Activated CD4-positive, alpha-beta T cell treated with anti-CD3 and anti-CD28 coated beads, Interleukin-2, amount 50 U/mL, for 24 hours (primary cell): ENCODE measurements at places on chromosomes 7 and 10.
A peak's percentile ranks its signal among the peaks of the same experiment; 100 is the strongest.

GRCh38 chr7:1651031-1651446 lies 19.0 kb upstream of the ELFN1 start:
- DNase-seq, result no peak

- no peak for DNase-seq
Measured at GRCh38 chr7:132443761-132444520, 132.3 kb downstream of the PLXNA4 start.

DNA sequence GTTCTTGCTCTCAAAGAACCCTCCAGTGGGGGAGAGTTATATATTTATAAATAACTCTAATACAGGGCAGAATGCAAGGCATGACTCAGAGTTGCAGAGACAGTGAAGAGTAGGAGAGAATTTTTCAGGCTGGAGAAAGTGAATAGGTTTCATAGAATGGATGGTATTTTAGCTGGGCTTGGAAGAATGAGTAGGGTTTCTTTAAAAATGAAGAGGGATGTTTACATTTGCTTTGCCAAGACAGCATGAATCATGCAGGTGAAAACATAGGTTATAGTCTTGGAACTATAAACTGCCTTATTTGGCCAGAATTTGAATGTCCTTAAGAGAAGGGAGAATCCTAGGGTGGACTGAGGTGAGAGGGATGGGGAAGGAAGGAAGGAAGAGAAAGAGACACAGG lies 124.8 kb downstream of the CPED1 start:
- DNase-seq, result no peak

DNA sequence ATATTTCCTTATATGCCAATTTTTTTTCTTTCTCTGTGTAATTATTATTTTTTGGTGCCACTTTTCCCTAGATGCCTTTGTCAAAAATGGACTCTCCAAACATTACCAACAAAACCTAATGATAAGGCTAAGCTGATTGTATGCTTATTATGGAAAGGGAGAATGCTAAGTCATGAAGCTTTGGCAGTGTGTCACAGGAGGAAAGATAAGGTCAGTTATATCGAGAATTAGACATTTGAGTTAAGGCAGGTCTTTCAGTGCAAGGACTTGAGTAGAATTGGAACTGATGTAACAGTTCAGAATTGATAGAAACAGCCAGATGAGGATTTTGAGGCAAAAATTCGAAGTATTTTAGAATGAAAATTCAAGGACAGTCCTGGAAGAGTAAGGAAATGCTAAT lies 16.8 kb upstream of the MALRD1 start:
- DNase-seq, result no peak

GRCh38 chr7:68679459-68680234 lies 918.6 kb upstream of the AUTS2 start:
- no peak for DNase-seq

DNA sequence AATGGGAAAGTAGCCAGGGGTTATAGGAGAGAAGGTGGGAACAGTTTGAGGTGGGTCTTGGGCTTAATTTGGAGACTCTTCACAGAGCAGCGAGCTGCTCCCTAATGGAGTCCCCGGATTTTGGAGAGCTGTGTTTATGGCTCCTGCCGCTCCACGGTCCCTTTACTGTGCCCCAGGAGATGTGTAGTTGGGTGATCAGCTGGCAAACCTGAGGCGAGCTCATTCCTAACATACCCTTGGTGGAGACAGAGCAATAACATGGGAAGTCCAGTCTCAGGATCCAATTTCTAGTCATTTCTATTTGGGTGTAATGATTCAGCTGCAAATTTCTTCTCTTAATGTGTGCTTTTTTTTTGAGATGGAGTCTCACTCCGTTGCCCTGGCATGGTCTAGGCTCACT lies 1.5 kb downstream of the GARIN1A start:
- DNase-seq, result no peak

GRCh38 chr10:110118891-110119621 lies 88.3 kb upstream of the MXI1 start:
- DNase-seq, result no peak

GRCh38 chr7:36567699-36568451 lies 156.4 kb downstream of the AOAH start:
- no peak for DNase-seq

DNA sequence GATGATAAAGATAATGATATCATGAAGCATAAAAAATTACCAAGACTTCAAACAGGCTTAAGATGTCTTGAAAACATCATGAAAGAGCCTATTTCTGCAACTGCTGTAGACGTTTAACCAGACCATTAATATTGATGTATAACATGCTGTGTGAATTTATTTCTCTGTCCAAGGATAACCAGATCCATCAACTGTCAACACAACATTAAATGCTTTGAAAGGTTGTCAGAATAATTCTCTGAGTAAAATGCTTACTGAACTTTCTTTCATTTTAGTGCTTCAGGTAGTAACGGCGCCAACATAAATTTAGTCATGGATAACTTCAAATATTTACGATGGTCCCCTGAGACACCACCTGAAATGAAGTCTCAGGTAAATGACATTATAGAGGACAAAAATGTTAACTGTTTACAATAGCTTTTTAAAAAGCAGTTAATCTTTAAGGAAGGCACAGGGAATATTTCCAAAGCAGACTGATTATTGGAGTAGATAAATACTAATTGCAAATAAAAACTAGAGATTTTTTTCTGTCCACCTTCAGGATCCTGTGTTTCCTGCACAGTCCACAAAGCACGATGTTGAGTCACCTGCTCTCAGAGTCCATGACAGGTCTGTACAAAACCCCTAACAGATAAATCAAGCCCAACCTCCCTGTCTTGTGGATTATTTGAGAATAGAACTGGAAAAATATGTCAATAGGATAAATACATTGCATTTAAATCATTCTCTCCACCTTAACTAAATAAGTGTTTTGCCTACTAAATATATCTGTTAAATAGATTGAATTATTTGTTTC lies 1213.2 kb downstream of the XPNPEP1 start:
- DNase-seq, result no peak

GRCh38 chr7:88150033-88150432 lies 69.8 kb downstream of the SRI start:
- DNase-seq, result no peak

- DNase-seq, result no peak
Measured at GRCh38 chr10:43118631-43119415, 19.4 kb upstream of the CSGALNACT2 start.

DNA sequence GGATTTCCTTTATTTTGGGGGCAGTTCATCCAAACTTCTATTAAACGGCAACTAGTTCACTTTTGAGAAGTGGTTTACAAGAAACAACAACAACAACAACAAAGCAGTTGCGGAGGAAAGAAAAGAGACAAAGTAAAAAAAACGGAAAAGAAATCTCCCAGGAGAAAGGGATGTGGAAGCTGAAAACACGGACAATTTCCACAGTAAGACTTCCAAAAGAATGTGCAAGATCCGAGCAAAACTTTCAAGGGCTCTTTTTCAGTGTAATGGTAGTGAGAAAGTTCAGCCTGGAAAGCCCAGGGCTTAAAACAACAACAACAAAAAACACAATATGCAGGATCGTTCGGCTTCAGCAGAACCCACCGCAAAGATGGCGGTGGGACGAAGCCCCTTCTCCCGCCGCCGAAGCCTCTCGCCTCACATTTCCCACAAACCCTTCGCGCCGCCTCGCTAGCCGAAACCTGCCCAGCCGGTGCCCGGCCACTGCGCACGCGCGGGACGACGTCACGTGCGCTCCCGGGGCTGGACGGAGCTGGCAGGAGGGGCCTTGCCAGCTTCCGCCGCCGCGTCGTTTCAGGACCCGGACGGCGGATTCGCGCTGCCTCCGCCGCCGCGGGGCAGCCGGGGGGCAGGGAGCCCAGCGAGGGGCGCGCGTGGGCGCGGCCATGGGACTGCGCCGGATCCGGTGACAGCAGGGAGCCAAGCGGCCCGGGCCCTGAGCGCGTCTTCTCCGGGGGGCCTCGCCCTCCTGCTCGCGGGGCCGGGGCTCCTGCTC lies at the start of gene TNKS2:
TNKS2 (plus strand) TSS at position 553 of the 775 bp plus-strand sequence. CDS start 265 bp downstream, outside the sequence.
- peak; percentile 83 for DNase-seq

DNA sequence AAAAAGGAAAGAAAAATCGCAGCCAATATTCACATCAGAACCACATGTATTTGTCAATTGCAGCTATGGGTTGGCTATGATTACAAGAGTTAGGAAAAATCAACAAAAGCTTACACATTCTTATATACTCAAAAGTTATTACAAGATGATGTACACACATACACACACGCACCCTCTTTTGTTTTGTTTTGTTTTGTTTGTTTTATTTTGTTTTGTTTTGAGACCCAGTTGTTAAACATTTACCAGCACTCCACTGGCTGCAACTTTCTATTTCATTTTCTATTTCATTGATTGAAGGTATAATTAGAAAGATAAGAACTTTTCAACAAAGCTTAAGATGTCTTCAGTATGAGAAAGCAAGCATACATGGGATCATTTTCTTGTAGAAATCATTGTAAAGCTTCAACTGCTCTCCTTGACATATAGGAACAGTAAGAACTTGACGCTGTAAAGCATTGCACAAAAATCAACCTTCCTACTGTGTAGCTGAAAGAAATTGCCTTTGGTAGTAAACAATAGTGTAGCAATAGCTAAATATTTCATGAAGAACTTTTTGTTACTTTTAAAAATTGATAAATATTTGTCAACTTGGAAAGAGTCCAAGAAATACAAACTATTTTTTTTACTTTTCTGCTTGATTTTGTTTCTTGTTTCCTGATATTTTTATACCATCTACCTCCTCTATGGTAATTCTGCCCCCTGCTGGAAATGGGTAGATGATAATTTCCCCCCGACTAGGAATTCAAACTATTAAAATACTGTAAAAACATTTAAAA lies 205.9 kb downstream of the MBL2 start:
- no peak for DNase-seq

DNA sequence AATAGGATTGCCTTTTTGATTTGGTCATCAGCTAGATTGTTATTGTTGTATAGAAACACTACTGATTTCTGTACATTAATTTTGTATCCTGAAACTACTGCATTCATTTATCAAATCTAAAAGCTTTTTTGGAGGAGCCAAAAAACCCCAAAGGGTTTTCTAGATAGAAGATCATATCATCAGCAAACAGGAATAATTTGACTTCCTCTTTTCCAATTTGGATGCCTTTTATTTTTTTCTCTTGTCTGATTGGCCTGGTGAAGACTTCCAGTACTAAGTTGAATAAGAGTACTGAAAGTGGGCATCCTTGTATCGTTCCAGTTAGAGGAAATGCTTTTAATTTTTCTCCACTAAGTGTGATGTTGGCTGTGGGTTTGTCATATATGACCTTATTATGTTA lies 10.6 kb upstream of the ENTPD7 start:
- no peak for DNase-seq

GRCh38 chr7:29847916-29848315 lies 41.6 kb downstream of the WIPF3 start:
- no peak for DNase-seq

GRCh38 chr10:101036726-101037125 lies 5.7 kb downstream of the SFXN3 start:
- DNase-seq, result no peak

- DNase-seq, result no peak
Measured at GRCh38 chr10:121751191-121751760, 153.0 kb upstream of the FGFR2 start.

- no peak for DNase-seq
Measured at GRCh38 chr7:1409555-1409954, 49.7 kb downstream of the MICALL2 start.

DNA sequence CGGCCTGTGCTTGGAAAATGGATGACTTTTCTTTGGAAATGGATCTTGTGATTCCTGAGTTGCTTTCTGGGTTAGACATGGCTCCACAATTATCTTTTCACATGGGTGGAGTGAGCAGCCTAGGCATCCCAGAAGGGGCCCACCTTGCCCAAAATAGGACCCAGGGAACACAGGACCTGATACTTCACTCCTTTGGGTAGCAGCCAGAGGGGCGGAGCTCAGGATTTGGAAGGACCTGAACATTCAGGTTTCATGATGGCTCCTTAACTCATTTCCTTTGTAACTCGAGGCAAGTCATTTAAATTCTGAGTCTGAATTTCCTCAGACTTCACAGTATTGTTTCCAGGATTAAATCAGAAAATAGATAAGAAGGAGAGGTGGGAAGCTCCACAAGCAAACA lies 178.3 kb upstream of the ZMIZ1 start:
- no peak for DNase-seq

DNA sequence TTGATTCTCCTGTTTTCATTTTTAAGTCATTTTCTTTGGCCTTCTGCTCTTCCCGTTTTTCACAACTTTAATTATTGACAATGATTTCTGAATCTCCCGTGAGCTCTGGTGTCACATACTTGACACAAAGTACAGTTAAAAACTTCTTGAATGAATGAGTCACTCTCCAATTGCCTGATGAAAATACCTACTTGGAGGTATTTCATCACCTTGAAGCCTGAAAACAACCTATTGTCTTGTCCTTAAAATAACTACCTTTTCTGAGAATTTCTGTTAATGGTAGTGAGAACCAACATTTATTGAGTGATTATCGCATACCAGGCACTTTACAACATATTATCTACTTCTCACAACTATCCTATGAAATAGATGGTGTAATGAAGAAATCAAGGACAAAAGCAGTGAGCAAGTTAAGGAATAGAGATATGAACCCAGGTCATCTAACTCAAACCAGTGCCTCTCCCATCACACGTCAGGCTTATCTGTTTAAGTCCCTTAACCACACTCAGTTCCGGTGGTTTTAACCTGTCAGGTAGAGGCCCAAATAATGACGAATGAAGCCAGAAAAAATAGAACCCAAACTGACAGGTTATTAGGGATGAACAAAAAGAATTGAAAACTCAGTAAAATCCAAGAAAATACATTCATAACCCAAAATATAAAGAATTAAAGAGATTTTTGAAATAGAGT lies 11.6 kb downstream of the BET1 start:
- no peak for DNase-seq

DNA sequence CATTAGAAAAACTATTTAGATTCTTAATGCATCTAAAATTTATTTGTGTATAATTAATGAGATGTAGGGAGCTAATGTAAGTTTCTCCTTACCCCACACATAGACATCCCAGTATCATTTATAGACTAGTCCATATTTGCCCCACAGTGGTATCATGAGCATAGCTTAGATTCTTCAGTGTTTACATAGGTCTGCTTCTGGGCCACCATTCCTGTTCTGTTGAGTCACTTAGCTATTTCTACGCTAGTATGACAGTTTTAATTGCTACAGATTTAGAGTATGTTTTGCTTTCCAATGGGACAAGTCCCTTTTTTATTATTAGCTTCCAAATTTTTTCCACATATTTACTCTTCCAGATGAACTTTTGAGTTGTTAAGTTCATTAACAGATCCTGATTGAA lies 69.4 kb downstream of the MCMBP start:
- DNase-seq, result no peak

GRCh38 chr7:87128861-87129267 lies 23.4 kb upstream of the DMTF1 start:
- DNase-seq, result no peak

GRCh38 chr10:122241836-122242235 lies 29.3 kb upstream of the BTBD16 start:
- no peak for DNase-seq
